ENCODE measurements at places on chromosomes 16 and 17.

GRCh38 chr17:54626146-54626703, 274.4 kb upstream of the TOM1L1 start:
- DNase-seq = no peak
- no peaks in the 10 kb centered on the region for H3K27me3 ChIP-seq
- no peaks in the 10 kb centered on the region for H3K4me1 ChIP-seq
- no peak overlapping the region for H3K27ac ChIP-seq
- H3K36me3 ChIP-seq = no peaks in the 10 kb centered on the region

GRCh38 chr16:88407807-88408206, 25.0 kb downstream of the ZNF469 start:
- no peaks in the 10 kb centered on the region for H3K27me3 ChIP-seq
- H3K27ac ChIP-seq = no peak overlapping the region
- H3K36me3 ChIP-seq = no peaks in the 10 kb centered on the region
- DNase-seq = no peak
- H3K4me1 ChIP-seq = peaks cover 4% of the 10 kb centered on the region
- no peak overlapping the region for H3K4me3 ChIP-seq

DNA sequence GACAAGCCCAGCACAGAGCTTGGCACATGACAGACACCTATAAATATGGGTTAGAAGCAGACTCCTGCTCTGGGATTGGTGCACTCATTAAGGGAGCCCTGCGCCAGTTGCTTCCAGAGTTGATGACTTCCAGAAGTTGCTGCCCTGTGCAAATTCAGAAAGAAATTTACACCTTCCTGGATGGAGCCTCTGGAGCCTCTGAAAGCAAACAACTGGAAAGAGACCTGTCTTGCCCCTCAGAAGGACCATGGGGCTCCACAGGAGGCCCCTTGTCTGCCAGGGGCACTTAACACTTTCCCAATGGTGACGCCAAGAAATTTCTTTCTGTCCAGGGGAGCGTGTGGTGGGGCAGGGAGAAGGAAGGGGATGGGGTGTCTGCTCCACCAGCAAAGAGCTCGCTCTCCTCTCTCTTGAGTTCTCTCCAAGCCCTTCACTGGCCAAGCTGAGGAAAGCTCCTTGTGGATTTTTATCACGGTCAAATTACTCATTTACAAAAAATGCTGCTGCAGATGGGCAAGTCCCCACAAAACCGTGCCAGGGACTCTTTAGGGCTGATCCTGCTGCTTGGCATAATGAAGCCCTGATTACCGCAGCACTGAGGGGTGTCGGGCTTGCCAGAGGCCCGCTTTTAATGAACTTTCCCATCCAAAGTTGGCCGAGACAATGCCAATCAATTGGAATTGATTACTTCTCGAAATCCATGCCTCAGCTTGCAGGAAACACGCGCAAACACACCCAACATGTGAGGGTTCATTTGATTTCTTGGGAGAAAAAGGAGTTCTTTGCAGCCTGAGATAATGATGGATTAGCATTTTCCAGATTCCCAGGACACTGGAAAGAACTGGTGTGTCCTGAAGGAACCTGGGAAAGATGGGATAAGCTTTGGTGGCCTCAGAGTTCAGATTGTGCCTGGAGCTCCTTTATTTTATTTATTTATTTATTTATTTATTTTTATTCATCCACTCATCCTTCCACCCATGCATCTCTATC, 583.6 kb upstream of the CDH5 start:
- no peaks in the 10 kb centered on the region for H3K4me1 ChIP-seq
- no peaks in the 10 kb centered on the region for H3K27me3 ChIP-seq
- H3K27ac ChIP-seq = no peak overlapping the region
- no peaks in the 10 kb centered on the region for H3K36me3 ChIP-seq
- H3K4me3 ChIP-seq = no peak overlapping the region
- no peak for DNase-seq

GRCh38 chr17:68172461-68172954, 75.3 kb upstream of the AMZ2 start:
- DNase-seq = no peak
- no peak overlapping the region for H3K4me3 ChIP-seq
- peaks cover 46% of the 10 kb centered on the region for H3K4me1 ChIP-seq
- no peak overlapping the region for H3K27ac ChIP-seq
- no peaks in the 10 kb centered on the region for H3K36me3 ChIP-seq

- no peaks in the 10 kb centered on the region for H3K36me3 ChIP-seq
- no peak for DNase-seq
- H3K4me1 ChIP-seq = peaks cover 5% of the 10 kb centered on the region
- peaks cover 32% of the 10 kb centered on the region for H3K27me3 ChIP-seq
- H3K4me3 ChIP-seq = peak within 1 kb of the TSS; percentile 63
- H3K27ac ChIP-seq = no peak within 1 kb of the TSS
Observed at GRCh38 chr17:44829523-44830358, at the start of gene GJC1. TSS of gene GJC1 (minus strand) at chr17:44830287. CDS start at chr17:44805817, 24,470 bp downstream.

- DNase-seq = no peak
- H3K4me1 ChIP-seq = no peaks in the 10 kb centered on the region
- no peaks in the 10 kb centered on the region for H3K36me3 ChIP-seq
Observed at GRCh38 chr17:11561702-11562101, 36.6 kb upstream of the DNAH9 start.

GRCh38 chr17:72360386-72360940, 239.6 kb downstream of the SOX9 start:
- H3K4me3 ChIP-seq = no peak overlapping the region
- no peaks in the 10 kb centered on the region for H3K4me1 ChIP-seq
- H3K27ac ChIP-seq = no peak overlapping the region
- no peaks in the 10 kb centered on the region for H3K36me3 ChIP-seq
- no peaks in the 10 kb centered on the region for H3K27me3 ChIP-seq

GRCh38 chr17:65401561-65401960, 159.9 kb downstream of the AXIN2 start:
- no peaks in the 10 kb centered on the region for H3K36me3 ChIP-seq
- no peaks in the 10 kb centered on the region for H3K4me1 ChIP-seq
- H3K27me3 ChIP-seq = peaks cover 11% of the 10 kb centered on the region
- no peak overlapping the region for H3K27ac ChIP-seq

GRCh38 chr16:25827709-25828108, 135.9 kb downstream of the HS3ST4 start:
- H3K4me3 ChIP-seq = no peak overlapping the region
- H3K36me3 ChIP-seq = no peaks in the 10 kb centered on the region
- no peaks in the 10 kb centered on the region for H3K27me3 ChIP-seq
- no peak overlapping the region for H3K27ac ChIP-seq

DNA sequence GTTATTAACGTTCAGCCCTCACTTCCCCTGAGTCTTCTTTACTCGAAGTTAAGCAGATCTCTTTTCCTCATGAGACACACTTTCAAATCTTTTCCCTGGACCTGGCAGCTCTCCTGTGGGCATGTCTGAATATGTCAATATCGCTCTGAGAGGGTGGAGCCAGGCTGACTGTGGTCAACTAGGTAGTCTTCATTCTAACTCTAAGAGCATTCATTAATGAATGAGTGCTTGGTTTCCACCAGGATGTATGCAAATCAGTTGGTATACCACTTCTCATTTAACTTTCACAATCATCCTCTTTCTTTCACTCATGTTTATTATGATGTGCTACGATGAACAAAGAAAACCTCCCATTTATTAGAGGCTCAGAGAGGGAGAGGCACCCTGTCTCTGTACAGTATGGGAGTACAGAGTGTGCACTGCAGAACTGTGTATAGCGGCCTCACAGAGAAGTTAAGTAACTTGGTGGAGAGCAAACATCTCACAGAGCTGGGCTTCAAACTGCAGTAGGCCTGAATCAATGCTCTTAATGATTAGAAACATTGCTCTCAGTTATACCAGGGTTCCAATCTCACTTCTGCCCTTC, 39.9 kb downstream of the OTOA start:
- no peaks in the 10 kb centered on the region for H3K36me3 ChIP-seq
- no peak overlapping the region for H3K27ac ChIP-seq
- no peak overlapping the region for H3K4me3 ChIP-seq
- no peaks in the 10 kb centered on the region for H3K27me3 ChIP-seq

- H3K4me1 ChIP-seq = peaks cover 25% of the 10 kb centered on the region
- DNase-seq = no peak
- H3K4me3 ChIP-seq = peak overlapping the region; percentile 47
- H3K27ac ChIP-seq = peak overlapping the region; percentile 66
- peaks cover 3% of the 10 kb centered on the region for H3K36me3 ChIP-seq
- H3K27me3 ChIP-seq = no peaks in the 10 kb centered on the region
Observed at GRCh38 chr16:10878644-10879501, 1.9 kb downstream of the CIITA start.

All from thymus (tissue), 14 donors.